HS-5 (cell line): ENCODE measurements at places on chromosomes 5 and 9.

- DNase-seq, result peak; percentile 31
These were observed 789.3 kb downstream of the SEMA5A start for GRCh38 chr5:8756498-8757084.

DNA sequence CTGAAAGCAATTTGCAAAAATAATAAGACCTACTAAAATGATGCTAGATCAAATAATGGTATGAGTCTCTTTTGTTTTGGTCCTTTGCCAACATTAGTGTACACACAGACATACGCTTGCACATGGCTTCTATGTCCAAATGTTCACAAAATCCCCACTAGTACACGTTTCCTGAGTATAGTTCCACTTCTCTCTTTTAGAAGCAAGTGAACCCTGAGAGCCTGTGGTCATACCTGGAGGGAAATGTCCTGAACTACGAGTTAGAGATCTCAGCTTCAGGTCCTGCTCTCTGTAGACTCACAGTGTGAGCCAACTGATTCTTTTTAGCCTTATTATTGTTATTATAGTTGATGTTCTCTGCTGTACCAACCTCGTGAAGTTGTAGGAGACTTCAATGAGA lies 47.3 kb upstream of the ACTBL2 start:
- DNase-seq, result no peak

DNA sequence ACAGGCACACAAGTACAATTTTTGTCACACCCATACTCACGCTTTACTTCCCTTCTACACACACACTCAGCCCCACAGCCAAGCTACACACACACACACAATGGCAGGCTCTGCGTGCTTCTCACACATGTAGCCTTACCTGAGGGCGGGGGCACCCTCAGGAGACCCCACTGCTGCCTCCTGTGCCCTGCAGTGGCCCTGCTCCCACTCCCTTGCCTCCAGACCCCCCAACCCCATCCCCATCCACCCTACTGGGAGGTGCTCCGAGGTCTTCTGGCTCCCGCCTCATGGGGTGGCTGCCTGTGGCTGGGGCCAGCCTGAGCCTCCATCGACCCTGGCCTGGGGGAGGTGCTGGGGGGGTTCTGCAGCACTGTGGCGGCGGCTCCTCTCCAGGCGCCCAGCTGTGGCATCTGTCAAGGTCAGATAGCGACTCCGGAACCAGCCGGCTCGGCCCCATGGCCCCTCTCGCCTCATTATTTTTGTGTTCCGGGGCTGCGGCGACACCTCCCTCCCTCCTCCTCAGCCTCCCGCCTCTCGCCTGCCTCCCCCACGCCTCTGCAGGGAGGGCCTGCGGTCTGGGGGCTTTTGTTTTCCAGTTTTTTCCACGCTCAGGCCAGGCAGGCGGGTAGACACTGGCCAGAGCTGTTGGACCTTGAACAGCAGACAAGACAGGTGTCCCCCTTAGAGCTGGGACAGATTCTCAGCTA lies 21.7 kb downstream of the CXXC5 start:
- DNase-seq, result no peak

GRCh38 chr5:80055491-80056170 lies 20.5 kb downstream of the THBS4 start:
- DNase-seq, result no peak

DNA sequence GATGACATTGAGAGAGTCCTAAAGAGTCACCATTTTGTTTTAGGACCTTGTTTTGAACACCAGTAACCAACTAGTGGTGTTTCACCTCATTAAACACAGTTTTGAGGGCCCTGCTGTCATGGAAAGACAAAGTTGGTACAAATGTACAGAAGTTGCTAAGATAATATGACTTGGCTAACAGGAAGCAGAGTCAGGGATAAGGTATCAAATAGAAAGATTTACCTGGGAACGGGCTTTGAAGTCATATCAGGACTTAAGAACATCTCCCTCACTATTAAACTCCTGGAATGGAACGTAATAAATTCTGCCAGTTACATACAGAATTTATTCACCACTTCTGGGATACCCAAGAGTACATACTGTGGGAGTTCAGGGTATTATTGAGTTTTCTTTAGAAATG lies 115.6 kb downstream of the SNCAIP start:
- no peak for DNase-seq

DNA sequence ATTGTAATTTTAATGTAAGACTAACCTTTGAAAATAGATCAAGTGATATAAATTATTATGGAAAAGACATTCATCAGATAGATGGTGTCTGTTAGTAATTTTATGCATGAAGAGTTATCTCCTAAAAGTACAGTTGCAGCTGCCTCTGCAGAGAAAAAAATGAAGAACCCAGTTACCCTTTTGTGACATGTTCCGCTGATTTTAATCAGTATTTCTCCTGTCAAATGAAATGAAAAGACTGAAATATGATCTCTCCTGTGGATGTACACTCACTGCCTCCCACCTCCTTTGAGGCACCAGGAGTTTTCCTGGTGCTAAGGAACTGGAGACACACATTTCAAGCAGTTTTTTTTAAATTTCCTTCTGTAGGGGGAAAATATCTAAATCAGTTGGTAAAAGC lies 277.4 kb downstream of the KIF4B start:
- no peak for DNase-seq

GRCh38 chr9:134531220-134531970 lies 110.2 kb upstream of the COL5A1 start:
- no peak for DNase-seq

DNA sequence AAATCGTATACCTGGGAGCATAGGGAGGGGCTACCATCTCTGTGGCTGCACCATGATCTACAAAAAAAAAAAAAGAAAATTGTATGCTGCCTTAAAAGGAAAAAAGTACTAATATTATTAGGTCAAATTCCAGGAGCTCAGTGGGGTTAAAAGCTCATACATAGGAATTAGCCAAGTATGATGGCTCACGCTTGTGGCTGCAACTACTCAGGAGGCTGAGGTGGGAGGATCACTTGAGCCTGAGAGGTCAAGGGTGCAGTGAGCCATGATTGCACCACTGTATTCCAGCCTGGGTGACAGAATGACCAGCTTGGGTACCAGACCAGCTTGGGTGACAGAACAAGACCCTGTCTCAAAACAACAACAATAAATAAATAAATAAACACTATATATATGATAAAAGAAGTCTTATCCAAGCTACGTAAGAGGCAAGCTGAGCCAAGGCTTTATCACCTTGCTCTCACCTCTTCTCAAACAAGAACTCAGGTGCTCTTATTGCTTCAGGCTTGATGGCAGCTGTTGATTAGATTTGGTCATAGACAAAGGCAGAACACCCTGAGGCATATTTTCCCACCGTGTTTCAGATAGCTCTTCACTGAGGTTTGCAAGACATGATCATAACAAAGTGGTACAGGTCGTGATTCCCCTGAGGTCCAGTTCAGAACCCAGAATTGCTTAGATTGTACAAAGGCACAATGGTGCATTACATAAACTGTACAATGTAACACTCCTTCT lies 3.3 kb upstream of the FBXW11 start:
- DNase-seq, result no peak

DNA sequence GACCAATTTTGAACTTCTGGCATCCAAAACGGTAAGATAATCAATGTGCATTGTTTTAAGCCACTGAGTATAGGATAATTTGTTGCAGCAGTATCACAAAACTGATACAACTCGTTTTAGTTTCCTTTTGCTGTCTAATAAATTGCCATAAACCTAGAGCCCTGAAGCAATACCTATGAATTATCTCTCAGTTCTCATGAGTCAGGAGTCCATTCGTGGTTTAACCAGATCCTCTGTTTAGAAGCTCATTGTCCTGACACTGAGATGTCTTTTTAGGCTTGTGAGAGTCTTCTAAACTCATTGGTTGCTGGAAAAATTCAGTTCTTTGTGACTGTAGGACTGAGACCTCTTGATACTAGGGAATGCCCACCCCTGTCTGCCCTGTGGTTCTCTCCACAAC lies 262.9 kb downstream of the SEMA5A start:
- DNase-seq, result no peak

DNA sequence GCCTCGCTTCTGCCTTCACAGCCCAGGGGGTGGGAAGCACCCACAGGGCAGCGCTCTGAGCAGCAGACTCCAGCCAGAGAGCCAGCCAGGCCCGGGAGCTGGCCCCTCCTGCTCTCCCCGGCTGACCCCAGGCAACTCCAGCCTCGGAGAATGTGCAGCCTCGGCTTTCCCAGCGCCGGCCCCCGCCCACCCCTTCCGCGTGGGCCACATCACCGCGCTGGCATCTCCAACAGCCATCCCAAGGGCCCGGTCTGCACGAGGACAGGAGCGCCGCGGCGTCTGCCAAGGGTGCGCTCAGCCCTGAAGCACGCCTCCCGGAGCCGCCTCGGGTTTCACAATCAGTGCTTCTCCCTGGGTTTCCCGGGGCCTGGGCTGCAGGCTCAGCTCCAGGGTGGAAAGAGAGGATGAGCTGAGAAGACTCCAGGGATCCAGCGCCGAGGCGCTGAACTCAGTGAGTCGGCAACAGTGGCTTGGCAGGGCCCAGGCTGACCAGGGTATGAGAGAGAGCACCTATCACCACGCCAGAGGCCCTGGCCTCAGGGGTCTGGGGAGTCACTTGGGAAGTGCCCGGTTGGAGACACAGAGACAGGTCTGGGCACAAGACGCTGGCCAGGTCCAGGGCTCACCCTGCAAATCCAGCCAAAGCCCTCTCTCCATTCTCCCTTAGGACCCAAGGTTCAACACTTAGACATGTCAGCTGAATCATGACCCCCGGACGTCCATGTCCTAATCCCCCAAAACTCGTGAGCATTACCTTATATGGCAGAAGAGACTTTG lies 79.6 kb downstream of the ADAMTS2 start:
- peak; percentile 94 for DNase-seq

- DNase-seq, result no peak
These were observed 22.8 kb upstream of the MARCHF6 start for GRCh38 chr5:10330511-10331230.

DNA sequence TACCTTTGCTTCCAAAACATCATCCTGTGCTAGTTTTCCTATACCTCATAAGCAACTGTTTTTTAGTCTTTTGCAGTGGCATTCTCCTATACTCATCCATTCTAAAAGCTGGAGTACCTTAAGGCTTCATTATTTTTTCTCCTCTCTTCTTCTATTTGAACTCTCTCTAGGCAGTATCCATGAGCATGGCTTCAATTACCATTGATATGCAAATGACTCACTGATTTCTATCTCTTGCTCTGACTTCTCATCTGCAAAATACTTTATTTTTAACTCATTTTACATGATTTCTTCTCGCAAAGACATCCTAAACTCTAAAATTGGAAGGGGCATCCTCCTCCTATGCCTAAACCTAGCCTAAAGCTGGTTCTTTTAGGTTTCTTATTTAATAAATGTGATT lies 365.1 kb upstream of the NUDT12 start:
- no peak for DNase-seq

DNA sequence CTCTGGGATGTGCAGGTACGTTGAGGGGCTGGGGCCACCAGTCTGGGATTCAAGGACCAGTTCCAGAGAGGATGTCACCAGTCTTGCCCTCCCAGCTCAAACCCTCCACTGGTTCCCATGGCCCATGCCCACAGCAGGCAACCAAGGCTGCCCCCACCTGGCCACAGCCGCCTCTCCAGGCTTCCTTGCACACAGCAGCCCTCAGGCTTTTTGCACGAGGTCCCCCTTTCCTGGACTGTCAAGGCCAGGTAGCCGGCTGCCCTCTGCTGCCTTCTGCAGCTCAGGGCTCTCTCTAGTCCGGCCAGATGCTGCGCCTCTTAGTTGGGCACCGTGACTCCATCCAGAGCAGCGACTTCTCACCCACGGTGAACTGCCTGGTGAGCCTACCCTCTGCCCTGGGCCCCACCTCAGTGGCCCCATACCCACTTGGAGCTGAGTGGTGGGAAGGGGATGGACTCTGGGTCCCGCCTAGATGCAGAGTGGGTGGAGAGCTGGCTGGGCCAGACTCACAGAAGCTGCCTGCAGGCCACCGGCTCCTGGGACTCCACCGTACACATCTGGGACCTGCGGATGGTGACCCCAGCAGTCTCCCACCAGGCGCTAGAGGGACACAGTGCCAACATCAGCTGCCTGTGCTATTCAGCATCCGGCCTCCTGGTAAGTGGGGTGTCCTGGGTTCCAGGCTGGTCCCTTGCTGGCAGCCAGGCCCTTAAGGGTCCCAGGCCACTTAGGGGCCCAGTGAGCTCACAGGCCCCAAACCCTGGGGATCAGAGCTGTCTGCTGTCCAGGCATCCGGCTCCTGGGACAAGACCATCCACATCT lies 2.9 kb downstream of the WDR38 start:
- DNase-seq, result no peak

GRCh38 chr5:171649075-171649401 lies 136.6 kb upstream of the SMIM23 start:
- DNase-seq, result no peak

DNA sequence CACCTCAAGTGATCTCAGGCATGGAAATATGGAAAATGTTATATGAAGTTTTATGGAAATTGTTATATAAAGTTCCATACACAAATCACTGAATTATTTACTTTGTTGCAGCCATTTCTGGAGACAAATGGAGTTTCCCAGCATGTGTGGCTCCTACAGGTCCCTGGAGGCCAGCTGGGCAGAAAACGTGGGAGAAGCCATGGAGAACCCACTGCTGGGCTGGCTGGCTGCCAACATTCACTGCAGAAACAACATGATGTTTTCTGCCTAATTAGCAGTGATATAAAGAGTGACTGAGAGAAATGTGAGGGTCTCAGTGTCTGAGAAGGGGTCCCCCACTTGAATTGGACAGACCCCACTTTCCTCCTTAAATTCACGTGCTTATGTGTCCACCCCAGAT lies 208.8 kb upstream of the IRX2 start:
- DNase-seq, result no peak

DNA sequence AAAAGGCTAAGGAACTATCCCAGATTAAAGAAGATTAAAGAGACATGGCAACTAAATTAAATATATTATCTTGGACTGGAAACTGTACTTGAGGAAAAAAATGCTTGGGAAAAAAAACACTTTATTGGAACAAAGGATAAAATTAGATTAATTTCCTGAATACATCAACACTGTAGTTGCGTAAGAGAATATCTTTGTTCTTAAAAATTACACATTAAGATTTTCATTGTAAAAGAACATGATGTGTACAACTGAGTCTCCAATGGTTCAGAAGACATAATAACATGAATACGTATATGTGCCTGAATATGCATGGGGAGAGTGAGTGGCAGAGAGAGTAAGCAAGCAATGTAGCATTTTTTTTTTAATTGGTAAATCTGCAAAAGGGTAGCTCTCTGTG lies 2.8 kb downstream of the AP3B1 start:
- DNase-seq, result no peak

DNA sequence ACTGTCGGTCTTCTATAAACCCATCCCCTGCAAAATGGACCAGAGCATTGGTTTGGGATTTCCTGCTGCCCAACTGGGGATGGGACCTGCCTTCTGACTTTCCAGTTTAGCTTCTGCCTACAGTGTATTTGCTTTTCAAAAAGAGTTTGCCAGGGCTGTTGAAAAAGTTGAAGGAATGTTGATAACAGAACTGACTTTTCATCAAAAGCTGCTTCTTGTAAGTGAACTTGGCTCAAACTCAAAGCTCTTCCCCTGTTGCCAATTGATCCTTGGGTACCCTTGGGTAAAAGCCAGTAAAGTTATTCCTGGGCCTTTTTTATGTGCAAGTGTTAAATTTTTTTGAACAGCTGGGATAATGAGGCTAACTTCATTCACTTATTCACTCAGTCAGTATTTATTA lies 142.9 kb upstream of the SLC30A5 start:
- no peak for DNase-seq
